Activated T-cell treated with anti-CD3 and anti-CD28 coated beads for 48 hours (primary cell): ENCODE measurements at places on chromosomes 11 and 22.

GRCh38 chr11:61546663-61547062 is 34.2 kb downstream of the SYT7 start:
- DNase-seq: no peak

GRCh38 chr22:22176929-22177616 is 67.5 kb upstream of the VPREB1 start:
- DNase-seq: no peak

- DNase-seq: no peak
Measured at GRCh38 chr11:85540635-85541205, 86.4 kb downstream of the DLG2 start.

DNA sequence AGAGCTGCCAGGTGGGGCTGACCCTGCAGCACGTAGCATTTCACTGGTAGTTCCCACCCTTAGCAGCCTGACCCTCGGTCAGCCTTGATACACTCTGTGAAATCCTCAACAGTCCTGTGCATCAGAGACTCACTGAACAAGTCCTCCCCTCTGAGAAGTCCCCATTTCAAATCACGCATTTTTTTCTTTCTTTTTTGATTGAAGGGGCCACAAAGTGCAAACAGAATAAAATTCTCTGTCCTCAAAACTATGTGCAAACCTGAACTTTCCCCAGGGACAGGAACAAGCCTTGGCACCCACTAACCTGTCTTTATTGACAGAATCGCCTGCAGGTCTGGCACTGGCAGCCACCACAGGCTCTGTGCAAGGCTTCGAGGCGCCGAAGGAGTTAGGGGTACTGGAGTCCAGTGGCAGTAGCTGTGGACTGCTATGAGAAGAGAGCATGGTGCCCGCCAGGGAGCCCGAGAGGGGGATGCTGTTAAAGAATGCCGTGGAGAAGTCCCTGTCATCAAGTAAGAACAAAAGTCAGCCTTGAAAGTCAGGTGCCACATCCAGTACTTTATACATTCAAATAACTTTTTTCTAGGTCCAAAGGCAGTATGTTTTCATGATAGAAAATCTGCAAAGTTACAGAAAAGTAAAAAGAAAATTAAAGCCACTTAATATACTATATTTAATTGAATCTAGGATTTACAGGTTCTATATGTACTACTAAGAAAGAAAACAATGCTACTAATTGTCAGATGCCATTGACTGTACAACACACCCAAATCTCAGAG is 53.8 kb downstream of the HIRA start:
- no peak for DNase-seq

DNA sequence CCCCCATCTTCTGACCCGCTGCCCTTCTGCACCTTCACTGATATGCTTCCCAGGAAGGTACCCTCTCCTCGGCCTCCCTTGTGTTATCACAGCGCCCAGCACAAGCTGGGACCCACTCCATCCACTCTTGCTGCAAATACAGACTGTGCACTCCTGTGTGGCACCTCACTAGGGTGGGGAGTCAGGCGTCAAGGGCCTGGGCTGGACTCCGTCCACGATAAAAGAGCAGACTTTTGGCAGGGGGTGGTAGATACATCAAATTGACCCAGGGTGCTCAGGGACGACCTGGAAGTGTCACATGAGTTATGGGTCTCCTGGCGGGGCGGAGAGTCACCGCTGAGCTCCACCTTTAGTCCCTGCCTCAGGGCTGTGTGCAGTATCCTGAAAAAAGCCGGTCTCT is 908 bp downstream of the TRPM5 start:
- DNase-seq: no peak

DNA sequence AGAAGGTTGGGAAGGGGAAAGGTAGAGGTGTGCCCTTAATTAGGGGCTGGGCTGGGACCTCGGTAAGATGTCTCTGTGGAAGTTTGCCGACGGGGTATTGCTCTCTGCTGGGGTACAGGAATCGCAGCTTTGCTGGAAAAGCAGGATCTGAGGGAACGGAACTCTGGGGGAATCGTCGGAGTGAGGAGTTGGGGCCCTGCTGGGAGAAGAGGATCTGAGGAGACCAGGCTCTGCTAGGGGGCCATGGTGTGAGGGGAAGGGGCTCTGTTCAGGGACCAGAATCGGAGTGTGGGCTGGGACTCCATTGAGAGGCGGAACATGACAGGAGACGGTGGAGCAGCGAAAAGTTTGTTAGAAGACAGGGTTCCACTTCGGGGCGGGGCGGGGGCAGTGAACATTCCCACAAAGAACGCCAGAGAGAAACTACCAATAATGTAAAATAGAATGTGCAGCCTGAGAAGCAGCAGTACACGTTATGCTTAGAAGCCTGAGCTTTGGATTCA is 456 bp downstream of the AAMDC start:
- DNase-seq: no peak

DNA sequence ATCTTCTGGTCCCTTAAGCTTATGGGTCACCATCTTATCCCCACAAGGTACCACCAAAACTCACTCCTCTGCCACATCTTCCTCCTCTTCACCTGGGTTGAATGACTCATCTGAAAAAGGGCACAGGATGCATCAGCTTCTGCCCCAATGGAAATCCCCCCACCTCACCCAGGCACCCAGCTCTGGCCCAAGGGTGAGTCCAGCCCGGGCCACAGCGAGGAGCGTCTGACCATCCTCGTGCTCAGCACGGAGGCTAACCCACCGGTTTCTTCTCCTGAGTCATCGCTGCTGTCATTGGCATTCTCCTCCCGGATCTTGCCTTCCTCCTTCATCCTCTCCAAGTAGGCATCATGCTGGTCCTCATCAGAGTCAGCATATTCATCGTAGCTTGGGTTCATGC is 5.3 kb upstream of the TNKS1BP1 start:
- no peak for DNase-seq

- no peak for DNase-seq
Measured at GRCh38 chr11:47668665-47669064, 26.3 kb upstream of the MTCH2 start.

DNA sequence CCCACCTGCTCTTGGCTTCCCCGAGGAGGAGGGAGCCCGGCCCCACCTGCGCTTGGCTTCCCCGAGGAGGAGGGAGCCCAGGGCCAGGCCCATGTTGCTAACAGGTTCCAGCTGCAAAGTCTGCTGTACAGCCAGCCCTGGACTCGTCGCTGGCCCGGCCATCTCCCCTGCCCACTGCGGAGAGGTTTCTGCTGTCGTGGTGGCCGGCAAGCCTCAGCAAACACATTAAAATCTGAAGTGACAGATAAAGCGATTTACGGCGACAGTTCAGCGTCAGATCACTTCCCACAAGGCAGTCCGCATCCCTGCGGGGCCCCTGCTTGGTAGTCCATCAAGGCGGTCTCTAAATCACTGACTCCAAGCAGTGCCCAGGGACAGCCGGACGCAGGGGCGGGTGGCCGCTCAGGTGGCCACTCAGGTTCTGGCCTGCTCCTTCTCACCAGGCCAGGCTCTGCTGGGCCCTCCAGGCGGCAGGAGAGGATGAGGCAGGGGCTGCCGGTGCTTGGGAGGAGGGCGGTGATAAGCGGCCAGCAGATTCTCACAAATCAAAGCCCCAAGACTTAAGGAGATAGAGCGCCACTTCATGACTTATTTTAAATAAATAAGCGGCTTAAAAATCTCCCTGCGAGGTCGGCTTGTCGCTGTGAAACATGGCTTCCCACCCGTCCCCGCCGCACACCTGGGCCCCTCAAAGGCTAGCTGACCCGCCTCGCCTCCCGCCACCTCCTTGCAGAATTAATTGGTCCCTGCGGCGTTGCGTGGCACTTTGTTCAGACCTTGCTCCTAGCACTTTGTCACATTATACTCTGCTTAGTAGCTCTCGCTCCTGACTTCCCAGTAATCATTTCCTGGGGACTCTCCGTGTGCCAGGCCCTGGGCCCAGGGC is 21.1 kb downstream of the MACROD1 start:
- DNase-seq: no peak

GRCh38 chr11:2885678-2886081 is at the start of gene CDKN1C:
TSS of gene CDKN1C (minus strand) at chr11:2885775. CDS start at chr11:2885456, 319 bp downstream.
- DNase-seq: peak; percentile 76

DNA sequence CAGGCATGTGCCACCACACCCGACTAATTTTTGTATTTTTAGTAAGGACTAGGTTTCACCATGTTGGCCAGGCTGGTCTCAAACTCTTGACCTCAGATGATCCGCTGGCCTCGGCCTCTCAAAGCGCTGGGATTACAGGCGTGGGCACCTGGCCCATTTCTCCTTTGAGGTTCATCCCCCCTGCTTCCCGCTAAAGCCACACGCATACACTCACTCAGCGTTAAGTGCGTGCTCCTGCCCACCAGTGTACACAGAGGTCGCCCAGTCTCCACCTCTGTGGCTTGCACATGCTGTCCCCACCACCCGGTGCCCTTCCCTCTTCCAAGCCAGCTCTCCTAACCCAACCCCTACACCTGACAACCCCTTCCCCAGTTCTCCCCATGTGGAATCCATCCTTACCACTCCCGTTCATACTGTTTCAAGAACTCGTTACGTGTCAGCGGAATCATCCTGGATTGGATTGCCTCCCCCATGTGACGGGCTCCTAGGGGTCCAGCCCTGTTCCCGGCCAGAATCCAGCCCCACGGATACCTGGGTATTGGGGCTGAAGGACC is 15.7 kb upstream of the CYTH4 start:
- no peak for DNase-seq

- no peak for DNase-seq
Measured at GRCh38 chr11:68303982-68304780, 8.2 kb upstream of the LRP5 start.

- peak; percentile 61 for DNase-seq
Measured at GRCh38 chr22:25048659-25049647, 96.4 kb downstream of the KIAA1671 start.

GRCh38 chr11:103359216-103359615 is 250.0 kb downstream of the DYNC2H1 start:
- DNase-seq: no peak

GRCh38 chr22:46619240-46619829 is 851 bp upstream of the GRAMD4 start:
- no peak for DNase-seq

DNA sequence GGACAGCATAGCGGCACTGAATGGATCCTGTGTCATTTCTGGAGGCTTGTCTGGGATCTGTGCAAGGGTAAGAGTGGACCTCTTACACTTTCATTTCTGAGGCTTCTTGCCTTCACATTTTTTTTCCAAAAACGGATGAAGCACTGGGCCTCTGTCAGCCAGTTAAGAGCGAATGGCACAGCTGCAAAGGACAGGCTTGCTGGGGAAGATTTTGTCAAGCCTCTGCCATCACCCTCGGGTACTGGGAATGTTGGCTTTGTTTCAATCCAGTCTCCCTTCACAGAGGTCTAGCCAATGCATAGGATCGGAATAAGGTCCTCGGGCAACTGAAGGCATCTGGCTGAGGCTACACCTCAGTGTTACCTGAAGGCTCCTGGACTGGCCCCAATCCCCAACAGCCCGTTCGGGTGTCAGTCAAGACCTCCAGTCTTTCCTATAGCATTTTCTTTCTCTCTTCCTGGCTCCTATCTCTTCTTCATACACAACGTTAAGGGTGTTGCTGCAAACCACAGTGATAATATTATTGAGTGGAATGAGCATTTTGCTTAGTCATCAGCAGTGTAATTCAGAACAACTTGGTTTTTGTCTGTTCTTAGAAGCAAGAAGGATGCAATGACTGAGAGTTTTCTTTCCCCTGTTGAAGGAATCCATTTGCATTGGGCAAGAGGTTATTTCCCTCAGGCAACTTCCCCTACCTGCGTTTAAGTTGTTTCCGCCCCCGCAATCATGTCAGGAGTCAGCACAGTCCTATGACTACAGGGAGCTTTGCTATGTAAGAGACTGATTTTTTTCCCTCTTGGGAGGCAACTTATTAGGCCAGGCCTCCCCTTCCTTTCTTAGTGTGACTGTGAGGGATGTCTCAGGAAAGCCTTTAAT is 22.8 kb downstream of the NPAT start:
- DNase-seq: peak; percentile 52

DNA sequence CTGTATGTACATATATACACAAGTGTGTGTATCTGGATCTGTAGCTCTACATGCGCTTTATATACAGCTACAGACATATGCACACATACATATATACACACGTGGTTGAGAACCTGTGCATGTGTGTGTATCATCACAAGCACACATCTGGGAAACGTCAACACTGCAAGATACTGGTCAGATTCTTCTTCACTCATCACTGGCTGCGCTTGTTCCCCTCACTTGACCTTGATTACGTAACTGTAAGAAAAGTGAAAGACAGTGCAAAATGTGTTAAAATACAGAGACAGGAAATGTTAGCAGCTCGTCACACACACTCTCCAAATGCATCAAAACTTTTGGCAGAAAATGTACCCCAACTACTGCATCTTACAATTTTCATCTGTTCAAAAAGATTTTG is 51.9 kb upstream of the MN1 start:
- DNase-seq: no peak

- DNase-seq: no peak
Measured at GRCh38 chr22:44372611-44373010, 59.9 kb upstream of the SHISAL1 start.
